ENCODE measurements at places on chromosomes 13 and 19. TPM values are rescaled to one million over a fixed set of nuclear protein-coding genes. Genes with fewer than 3 reads are reported as not detected.

Gene ZNF888
- 14.8 TPM for polyA plus RNA-seq

DNA sequence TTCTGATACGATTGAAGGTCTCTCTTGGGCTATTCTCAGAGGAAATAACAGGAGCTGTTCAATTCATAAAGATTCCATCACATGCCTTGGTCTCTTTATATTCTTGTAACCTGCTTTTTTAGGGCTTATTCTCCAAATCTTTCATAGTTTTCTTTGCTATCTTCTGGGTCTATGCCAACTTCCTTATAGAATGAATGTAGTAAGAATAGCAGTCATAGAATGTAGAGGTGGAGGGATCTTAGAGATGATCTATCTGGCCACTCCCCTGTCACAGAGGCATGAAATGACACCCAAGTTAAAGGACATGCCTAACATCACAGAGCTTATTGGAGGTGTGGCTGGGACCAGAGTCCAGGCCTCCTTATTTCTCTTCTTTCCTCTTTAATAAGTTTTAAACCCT lies 13.2 kb downstream of the LCP1 start:
- DNase-seq, result no peak

Gene KL
- polyA plus RNA-seq, result 58.3 TPM

Gene JSRP1
- polyA plus RNA-seq, result 0.60 TPM

GRCh38 chr13:59414006-59414405 lies 749.7 kb downstream of the DIAPH3 start:
- no peak for DNase-seq

DNA sequence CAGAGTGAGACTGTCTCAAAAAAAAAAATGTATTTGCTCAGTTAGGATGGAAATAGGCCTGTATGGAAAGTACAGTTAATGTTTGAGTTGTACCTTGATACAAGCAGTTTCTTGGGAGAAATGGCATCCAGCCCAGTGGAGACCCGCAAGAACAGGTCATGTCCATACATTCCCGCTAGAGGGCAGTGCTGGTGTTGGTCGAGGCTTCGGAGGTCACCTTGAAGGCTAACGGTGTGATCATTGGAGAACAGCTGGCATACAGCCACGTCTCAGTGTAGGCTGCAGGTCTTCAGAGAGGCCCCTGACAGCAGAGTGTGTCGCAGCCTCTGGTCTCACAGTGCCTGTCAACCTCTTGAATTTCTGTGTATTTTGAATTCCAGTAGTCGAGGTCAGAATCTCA lies 7.5 kb downstream of the ZNF610 start:
- peak; percentile 84 for DNase-seq

DNA sequence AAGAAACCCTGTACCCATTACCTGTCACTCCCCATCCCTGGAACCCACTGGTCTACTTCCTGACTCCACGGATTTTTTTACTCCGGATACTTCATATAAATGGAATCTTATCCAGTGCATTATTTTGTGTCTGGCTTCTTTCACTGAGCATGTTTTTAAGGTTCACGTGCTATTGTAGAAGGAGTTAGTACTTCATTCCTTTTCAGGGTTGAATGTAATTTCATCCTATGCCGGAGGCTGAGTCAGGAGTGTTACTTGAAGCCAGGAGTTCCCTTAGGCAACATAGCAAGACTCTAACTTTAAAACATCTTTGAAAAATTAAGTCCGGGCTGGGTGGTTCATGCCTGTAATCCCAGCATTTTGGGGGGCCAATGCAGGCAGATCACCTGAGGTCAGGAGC lies 17.9 kb upstream of the ELAVL1 start:
- no peak for DNase-seq

GRCh38 chr19:31064491-31064890 lies 284.7 kb downstream of the TSHZ3 start:
- DNase-seq, result no peak

Gene SLC7A9
- 15.4 TPM for polyA plus RNA-seq

GRCh38 chr19:2532252-2533071 lies 56.5 kb downstream of the GADD45B start:
- no peak for DNase-seq

DNA sequence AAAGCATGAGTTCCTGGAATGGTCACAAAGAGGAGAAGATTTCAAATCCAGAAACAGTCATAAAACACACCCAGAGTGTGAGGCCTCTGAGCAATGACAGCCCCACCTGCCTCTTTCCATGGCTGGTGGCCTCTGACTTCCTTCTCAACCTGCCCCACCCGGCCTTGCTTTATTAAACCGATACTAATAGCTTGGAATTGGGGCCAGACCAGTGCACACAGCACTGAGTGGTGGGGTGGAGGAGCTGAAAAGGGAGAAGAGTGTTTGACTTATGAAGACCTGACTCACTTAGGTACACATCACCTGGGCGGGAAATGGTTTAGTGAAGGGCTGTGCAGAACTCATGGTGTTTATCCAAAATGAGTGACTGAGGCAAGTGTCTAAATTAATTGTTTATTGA lies 20.7 kb upstream of the CEACAM6 start:
- DNase-seq, result no peak

DNA sequence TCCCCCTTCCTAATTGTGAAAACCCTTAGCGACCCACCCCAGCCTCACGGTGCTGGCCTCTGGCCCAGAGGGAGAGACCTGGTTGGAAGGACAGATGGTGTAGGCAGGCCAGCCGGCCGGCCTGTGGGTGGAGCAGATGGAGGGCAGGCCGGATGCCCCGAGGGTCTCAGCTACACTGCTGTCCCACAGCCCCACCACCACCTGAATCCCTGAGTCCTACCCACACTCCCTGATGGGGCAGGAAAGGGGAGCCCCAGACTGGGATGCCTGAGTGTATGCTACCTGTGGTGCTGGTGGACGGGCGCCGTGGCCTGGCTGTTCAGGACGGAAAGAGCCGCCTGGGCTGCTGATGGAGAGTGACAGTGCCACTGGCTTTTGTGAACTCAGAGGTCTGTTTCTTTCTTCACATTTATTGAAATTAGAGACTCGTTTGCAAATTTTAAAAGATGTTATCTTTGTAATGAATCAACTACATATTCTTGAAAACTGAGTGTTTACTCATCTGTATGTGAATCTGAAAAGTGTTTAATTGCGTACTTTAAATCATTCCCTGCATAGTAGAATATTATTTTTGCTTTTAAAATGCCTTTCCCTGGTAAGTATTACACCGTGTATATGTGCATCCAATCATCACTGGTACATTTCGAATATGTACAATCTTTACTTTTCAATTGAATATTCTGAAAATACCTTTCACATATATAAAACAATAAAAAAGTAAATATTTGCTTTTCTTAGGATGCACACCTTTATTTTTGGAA lies 35.7 kb downstream of the TFDP1 start:
- no peak for DNase-seq

Gene RFPL4A
- not detected for polyA plus RNA-seq

- DNase-seq, result no peak
Observed at GRCh38 chr13:75486146-75487062, 4.4 kb upstream of the TBC1D4 start.

DNA sequence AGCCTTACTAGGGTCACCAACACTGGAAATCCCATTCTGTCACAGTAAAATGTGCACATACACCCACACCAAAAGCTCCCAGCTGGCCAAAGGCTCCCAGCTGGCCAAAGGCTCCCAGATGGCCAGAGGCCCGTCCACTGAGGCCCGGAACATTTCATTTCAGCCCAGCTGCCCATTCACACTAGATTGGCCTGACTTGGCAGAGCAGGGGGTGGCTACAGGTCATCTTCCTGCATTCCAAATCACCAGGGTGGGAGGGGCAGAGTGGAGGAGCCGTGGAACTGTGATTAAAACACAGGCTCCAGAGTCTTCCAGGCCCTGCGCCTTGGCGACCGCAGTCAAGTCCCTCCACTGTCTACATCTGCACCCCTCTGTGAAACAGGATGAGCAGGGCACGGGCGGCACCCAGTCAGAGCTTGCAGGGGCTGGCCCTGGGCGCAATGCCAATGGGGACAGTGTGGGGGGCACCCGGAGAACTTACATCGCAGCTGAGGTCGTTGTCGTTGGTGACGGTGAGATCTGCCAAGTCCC lies 10.1 kb upstream of the PRKD2 start:
- no peak for DNase-seq
